Stimulated activated CD8-positive, alpha-beta memory T cell treated with anti-CD3 and anti-CD28 coated beads, Interleukin-12 subunit alpha, Interleukin-12 subunit beta, amount 100 ng/mL, for 1 hour (primary cell): ENCODE measurements at places on chromosomes 4 and X.

DNA sequence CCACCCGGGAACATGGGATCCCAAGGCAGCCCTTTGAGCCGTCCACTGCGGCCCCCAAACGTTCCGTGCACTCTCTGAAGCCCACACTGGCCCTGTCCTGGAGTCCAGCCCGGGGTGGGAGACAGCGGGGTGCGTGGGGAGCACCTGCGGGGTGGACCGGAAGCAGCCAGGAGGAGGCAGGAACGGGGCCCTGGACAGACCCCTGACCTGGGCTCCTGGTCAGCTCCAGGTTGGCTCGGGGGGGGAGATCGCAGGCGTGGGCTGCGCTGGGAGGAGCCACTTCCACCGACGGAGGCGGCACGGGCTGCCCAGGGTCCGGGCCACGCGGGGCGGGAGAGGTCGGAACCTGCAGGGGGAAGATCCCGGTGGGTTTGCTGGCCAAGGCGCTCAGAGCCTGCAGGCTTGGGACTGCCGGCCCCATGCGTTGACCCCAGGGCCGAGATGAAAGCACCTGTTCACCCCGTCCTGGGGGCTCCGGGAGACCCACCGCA is 5.7 kb upstream of the PLCXD1 start:
- DNase-seq: no peak

GRCh38 chr4:118935819-118936218 is 47.2 kb downstream of the SYNPO2 start:
- DNase-seq: no peak

DNA sequence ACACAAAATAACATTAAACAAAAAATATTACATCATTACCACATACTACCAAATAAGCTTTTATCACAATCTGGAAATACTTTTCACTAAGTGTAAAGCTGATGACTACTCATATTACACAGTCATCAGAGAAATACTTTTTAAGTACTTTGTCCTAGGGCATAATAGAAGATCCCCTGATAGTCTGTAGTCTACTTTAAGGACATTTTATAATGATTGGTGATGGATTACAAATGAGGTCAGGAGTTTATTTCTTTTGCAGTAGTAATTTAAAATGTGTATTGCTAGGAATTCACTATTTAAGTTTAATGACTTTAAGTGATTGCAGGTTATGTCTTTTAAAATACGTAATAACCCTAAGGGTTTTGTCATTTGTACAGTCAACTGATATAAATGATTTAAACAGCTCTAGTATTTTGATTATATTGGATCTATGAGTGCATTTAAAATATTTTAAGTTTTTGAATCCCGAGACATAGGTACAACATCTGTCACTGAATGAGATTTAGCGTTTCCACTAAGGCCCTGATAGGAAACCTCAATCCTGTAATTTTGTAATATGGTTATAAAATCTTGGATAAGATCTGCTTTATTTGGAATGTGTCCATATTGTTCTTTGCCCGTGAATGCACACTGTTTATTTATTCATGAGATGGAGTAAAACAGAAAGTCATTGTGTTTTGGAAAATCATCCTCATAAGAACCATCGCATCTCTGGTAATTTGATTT is 189.5 kb downstream of the ARAP2 start:
- no peak for DNase-seq

DNA sequence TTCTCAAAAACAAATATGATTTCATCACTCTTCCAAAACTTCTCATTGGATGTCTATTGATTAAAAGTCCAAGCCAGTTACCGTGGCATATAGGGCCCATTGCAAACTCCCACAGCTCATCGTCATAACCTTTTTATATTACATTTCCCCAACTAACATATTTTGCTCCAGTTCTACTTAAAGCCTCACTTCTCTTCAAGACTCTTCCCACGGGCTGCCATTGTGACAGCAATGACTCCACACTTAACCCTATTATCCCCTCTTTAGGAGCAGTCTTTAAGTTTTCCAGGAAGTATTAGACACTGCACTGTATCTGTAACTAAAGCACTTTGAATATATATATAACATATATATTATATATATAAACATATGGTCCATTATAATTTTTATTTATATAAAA is 44.5 kb downstream of the DTHD1 start:
- no peak for DNase-seq

- no peak for DNase-seq
These were observed 2201.2 kb downstream of the ARAP2 start for GRCh38 chr4:34043131-34043530.
